ENCODE measurements at places on chromosomes 3 and 15. TPM values are rescaled to one million over a fixed set of nuclear protein-coding genes. Genes with fewer than 3 reads are reported as not detected.

NAALADL2 gene
- total RNA-seq = 0.56 TPM

SMCO1 gene
- not detected for total RNA-seq

C3orf22 gene
- not detected for total RNA-seq

FBXO40 gene
- not detected for total RNA-seq

SEMA5B gene
- total RNA-seq = 0.05 TPM

ZBBX gene
- 0.05 TPM for total RNA-seq

TEX55 gene
- not detected for total RNA-seq

UBP1 gene
- 81.5 TPM for total RNA-seq

CCR9 gene
- not detected for total RNA-seq

CADPS gene
- not detected for total RNA-seq

TMCO5A gene
- total RNA-seq = not detected

SLC12A8 gene
- 0.70 TPM for total RNA-seq

SQOR gene
- total RNA-seq = 128 TPM

ISG20 gene
- total RNA-seq = 49.4 TPM

ZIC4 gene
- not detected for total RNA-seq

CHL1 gene
- 0.09 TPM for total RNA-seq

PLEKHO2 gene
- total RNA-seq = 65.9 TPM

SEMA6D gene
- 2.9 TPM for total RNA-seq

CCK gene
- total RNA-seq = not detected

WDR93 gene
- total RNA-seq = not detected

HYAL3 gene
- total RNA-seq = 24.0 TPM

MST1R gene
- 0.34 TPM for total RNA-seq

BCHE gene
- total RNA-seq = 20.4 TPM

HYKK gene
- 1.8 TPM for total RNA-seq

Measured in dermis blood vessel endothelial cell (primary cell).